NCI-H1436 (cell line): ENCODE measurements at places on chromosomes 1 and 21.

- no peak for DNase-seq
Observed at GRCh38 chr1:109659997-109660690, 4.2 kb downstream of the GSTM4 start.

- DNase-seq = no peak
Observed at GRCh38 chr1:228332797-228333738, 73.6 kb downstream of the TRIM11 start.

GRCh38 chr1:185207980-185208602, 51.1 kb downstream of the SWT1 start:
- no peak for DNase-seq

- no peak for DNase-seq
Observed at GRCh38 chr1:61051443-61051718, 31.0 kb upstream of the NFIA start.

DNA sequence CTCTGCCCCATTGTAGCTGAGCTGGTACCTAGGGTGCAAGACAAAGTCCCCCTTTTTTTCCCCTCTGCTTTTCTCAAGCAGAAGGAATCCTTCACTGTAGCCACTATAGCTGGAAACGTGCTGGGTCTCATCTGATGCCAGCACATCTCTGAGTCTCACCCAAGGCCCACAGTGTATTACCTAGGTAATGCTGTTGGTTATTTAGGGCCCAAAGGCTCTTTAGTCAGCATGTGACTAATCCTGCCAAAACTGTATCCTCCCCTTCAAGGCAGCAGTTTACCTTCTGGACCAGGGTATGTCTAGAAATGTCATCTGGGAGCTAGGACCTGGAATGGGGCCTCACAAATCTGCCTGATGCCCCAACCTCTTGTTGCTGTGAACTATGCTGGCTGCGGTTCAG, 423.4 kb downstream of the NUF2 start:
- no peak for DNase-seq

GRCh38 chr1:245879091-245879490, 628.0 kb downstream of the SMYD3 start:
- no peak for DNase-seq

DNA sequence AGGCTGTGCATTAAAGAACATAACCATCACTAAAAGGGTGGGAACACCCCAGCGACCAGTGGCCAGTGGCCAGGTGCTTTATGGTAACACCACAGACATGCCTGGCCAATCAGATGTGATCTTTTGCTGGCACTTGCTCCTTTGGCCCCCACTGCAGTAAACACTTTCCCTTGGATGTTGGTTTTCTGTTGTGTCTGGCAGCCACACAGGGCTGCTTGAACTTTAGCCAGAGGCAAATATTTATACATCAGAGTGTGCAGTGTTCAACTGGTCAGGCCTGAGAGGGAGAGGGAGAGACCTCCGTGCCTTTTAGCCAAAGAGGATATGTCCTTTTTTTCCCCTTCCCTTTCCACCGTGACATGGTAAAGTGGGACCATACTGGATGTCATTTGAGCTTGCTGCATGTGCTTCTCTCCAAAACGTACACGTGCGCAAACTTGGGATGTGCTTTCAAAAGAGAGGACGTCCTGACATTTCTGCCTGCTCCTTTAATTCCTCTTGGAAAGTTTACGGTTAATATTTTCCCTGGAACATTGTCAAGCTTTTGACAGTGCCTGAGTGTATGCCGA, 101.2 kb downstream of the NFIA start:
- no peak for DNase-seq

GRCh38 chr1:44332505-44332904, 22.6 kb downstream of the ERI3 start:
- DNase-seq = no peak

GRCh38 chr1:59146651-59147358, 150.1 kb upstream of the FGGY start:
- DNase-seq = no peak

- DNase-seq = peak; percentile 41
Observed at GRCh38 chr1:222643606-222643937, 25.7 kb downstream of the MIA3 start.

DNA sequence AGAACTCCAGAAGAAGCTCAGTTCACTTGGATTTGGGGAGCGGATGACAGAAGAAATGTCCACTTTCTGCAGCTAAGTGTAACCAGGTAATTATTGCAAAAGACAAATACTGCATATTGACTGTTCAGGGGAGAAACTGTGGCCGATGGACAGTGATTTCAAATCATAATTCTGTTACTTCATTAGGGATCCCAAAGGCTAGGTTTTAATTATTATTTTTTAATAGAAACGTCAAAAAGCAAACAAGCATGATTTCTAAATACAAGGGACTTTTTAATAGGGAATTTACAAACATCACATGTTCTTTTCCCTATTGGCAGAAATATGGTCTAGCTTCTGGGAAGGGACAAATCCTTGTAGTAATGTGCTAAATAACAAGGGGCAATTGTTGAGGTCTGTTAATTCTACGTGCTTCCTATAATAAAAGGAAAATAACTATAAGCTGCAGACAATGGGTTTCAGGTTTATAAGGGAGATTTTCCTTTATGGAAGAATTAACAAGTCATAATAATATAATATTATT, 15.5 kb downstream of the DIPK1A start:
- DNase-seq = no peak

DNA sequence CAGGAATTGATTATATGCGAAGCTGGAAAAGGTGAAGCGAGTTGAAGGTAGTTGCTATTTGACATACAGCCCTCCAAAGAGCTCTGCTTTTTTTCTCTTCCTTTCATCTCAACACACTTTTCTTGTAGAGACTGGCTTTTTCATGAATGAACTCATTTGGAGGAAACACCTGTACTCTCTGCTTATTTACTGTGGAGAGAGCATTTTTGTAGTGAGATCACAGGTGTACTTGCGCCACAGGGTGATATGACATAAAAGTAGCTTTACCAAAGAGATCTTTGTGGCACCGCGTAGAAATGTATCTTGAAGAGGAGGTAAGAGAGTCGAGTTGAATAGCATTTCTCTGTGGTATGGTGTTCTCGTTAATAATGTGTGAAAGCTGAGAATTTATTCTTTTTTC, 187.6 kb downstream of the VPS13D start:
- no peak for DNase-seq

DNA sequence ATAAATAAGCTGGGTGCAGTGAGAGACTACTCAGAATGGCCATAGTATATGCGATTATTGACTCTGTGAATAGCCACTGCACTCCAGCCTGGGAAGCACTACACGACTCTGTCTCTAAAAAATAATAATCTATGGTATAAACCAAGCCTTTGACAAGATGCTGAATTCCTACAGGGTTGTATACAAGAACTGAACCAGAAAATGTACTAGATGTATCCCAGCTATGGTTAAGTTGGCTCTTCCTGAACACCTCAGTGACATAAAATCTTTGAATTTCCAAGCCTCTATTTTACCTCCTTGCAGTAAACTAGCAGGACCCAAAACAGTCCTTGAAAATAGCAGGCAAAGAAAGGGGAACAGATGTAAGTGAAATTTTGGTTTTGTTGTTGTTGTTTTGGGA, 32.5 kb downstream of the PTP4A2 start:
- no peak for DNase-seq
